CD14-positive monocyte (primary cell): ENCODE measurements at places on chromosomes 16 and 17. TPM values are rescaled to one million over a fixed set of nuclear protein-coding genes. Genes with fewer than 3 reads are reported as not detected.
A peak's percentile ranks its signal among the peaks of the same experiment; 100 is the strongest.

Gene TEX14
- not detected for polyA plus RNA-seq

GRCh38 chr17:9181640-9182039 lies 160.3 kb downstream of the NTN1 start:
- DNase-seq, result peak; percentile 7
- no peaks in the 10 kb centered on the region for H3K36me3 ChIP-seq
- H3K4me3 ChIP-seq, result no peak overlapping the region
- H3K4me1 ChIP-seq, result no peaks in the 10 kb centered on the region
- H3K27me3 ChIP-seq, result no peaks in the 10 kb centered on the region

DNA sequence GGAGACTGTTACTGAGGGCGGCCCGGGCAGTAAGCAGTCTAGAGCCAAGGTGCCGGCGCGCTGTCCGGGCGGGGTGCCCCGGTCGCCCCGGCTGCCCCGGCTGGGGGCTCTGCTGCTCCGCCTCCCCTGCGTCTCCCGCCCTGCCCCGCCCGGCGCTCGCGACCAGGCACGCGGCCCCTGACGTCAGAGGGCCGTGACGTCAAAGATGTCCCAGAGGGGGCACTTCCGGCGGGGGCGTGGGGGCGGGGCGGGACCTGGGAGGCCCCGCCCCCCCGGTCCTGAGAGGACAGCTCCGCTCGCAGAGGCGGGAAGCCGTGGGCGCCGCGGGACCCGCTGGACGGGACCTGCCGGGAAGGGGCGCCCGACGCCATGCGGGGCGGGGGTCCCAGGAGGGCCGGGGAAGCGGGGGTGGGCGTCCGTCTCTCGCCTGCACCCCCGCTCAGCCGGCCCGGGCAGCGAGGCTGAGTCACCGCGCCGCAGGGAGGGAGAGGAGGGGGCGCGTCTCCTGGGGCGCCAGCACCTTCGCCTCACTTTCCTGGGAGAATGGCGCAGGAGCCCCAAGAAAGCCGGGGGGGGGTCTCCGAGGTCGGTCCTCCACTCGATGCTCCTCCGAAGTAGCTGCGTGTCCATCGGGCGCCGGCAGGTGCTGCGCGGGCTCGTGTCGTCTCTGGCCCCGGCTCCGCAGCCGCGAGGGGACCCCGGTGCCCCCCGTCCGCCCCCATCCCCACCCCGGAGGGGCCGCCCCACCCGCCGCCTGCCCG lies 4.4 kb upstream of the HIC1 start:
- H3K4me1 ChIP-seq, result peaks cover 24% of the 10 kb centered on the region
- H3K4me3 ChIP-seq, result peak overlapping the region; percentile 67
- no peaks in the 10 kb centered on the region for H3K36me3 ChIP-seq
- no peak overlapping the region for H3K27ac ChIP-seq
- H3K27me3 ChIP-seq, result peaks cover 60% of the 10 kb centered on the region
- peak; percentile 63 for DNase-seq

Gene CD19
- 0.65 TPM for polyA plus RNA-seq

- peaks cover 75% of the 10 kb centered on the region for H3K4me1 ChIP-seq
- peak overlapping the region; percentile 84 for H3K27ac ChIP-seq
- H3K27me3 ChIP-seq, result no peaks in the 10 kb centered on the region
These were observed 7.2 kb upstream of the METTL9 start for GRCh38 chr16:21592191-21592590.

DNA sequence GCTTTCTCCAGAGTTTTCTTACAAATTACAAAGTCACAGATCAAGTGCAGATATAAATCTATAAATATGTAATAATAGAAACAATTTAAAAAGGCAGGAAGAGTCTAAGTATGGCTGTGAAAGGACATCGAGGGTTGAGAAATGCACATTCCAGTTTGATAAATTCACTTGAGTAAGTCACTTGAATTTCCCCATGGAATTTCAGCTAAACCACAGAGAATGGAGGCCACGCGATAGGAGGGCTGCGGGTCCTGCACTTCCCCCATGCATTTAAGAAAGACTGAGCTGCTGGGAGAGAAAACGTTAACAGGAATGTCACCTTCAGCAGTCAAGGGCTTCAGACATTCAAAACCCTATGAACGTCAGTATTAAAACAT lies 6.1 kb upstream of the MXRA7 start:
- H3K27me3 ChIP-seq, result no peaks in the 10 kb centered on the region
- DNase-seq, result peak; percentile 32
- H3K4me1 ChIP-seq, result peaks cover 31% of the 10 kb centered on the region
- no peak overlapping the region for H3K4me3 ChIP-seq
